ENCODE measurements at places on chromosomes 5 and 9. TPM values are rescaled to one million over a fixed set of nuclear protein-coding genes. Genes with fewer than 3 reads are reported as not detected.

GRCh38 chr5:174829511-174829864, 105.1 kb downstream of the MSX2 start:
- H3K27ac ChIP-seq = no peak overlapping the region
- no peaks in the 10 kb centered on the region for H3K4me1 ChIP-seq
- no peaks in the 10 kb centered on the region for H3K36me3 ChIP-seq
- H3K27me3 ChIP-seq = peaks cover 3% of the 10 kb centered on the region
- DNase-seq = no peak

- peaks cover 86% of the 10 kb centered on the region for H3K36me3 ChIP-seq
- no peaks in the 10 kb centered on the region for H3K27me3 ChIP-seq
- DNase-seq = no peak
- no peak overlapping the region for H3K4me3 ChIP-seq
Observed at GRCh38 chr5:148401604-148402003, 17.8 kb downstream of the FBXO38 start.

Gene PCDHB3
- not detected for total RNA-seq

GRCh38 chr9:12922224-12922866, 147.5 kb downstream of the LURAP1L start:
- H3K36me3 ChIP-seq = no peaks in the 10 kb centered on the region
- H3K4me1 ChIP-seq = no peaks in the 10 kb centered on the region
- no peak overlapping the region for H3K4me3 ChIP-seq
- DNase-seq = no peak

DNA sequence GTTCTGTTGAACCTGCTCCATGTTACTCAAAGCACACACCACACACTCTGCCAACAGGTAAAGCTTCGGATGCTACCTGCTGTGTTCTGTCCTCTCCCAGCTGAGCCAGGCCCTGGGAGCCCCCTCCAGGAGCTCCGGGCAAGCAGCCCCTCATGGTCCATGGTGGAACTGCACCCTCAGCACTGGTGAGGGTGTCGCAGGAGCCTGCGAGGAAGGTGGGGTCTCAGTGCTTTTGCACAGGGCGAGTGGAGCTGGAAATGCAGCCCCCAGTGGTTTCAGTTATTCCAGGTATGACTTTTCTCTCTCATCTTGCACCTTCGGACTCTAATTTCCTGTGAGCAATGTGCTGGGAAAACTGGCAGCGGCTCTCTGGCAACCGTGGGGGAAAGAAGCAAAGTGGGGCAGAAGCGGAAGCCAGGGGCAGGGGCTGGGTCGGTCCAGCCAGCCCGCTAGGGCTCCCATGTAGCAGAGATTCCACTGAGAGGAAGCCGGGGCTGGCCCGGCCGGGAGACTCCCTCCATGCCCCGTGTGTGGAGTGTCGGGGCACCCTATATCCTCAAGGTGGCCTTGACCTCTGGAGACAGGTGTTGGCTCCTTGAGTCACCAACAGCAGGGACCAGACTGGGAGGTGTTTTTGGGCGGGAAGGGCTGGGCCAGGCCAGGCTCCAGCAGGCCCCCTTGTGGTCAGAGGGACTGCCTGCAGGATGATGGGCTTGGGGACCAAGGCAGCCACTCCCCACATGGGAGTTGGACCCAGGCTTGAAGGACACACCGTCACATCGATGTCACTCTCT, 75.6 kb upstream of the PRSS3 start:
- peaks cover 13% of the 10 kb centered on the region for H3K27me3 ChIP-seq
- H3K27ac ChIP-seq = no peak overlapping the region
- H3K36me3 ChIP-seq = no peaks in the 10 kb centered on the region

GRCh38 chr9:91154686-91155085, 207.0 kb downstream of the AUH start:
- no peaks in the 10 kb centered on the region for H3K36me3 ChIP-seq
- H3K27ac ChIP-seq = no peak overlapping the region
- DNase-seq = no peak
- H3K4me1 ChIP-seq = peaks cover 24% of the 10 kb centered on the region
- H3K4me3 ChIP-seq = no peak overlapping the region

Gene SNX24
- total RNA-seq = 8.5 TPM

GRCh38 chr9:71814815-71815214, 46.5 kb upstream of the CEMIP2 start:
- no peaks in the 10 kb centered on the region for H3K27me3 ChIP-seq
- DNase-seq = no peak

DNA sequence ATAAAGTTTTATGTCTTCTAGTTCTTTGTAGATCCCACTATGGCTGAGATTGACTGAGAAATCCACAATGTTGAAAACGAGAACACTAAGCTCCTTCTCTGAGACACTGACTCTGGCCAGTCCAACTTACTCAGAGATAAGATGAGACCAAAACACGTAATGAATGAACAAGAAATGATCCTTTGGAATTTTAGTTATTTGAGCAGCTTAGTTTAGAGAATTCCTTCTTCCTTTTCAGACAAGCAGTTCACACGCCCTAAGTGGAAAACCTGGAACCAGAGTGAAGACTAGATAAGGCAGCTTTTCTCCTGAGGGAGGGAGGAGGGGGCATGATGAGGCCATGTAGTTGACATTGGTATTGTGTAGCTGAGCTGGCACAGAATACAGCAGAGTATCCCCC, 139.6 kb downstream of the GABRB2 start:
- H3K36me3 ChIP-seq = no peaks in the 10 kb centered on the region
- H3K4me3 ChIP-seq = no peak overlapping the region
- no peak for DNase-seq
- H3K27ac ChIP-seq = no peak overlapping the region
- H3K27me3 ChIP-seq = no peaks in the 10 kb centered on the region
- H3K4me1 ChIP-seq = no peaks in the 10 kb centered on the region

- DNase-seq = no peak
- no peak overlapping the region for H3K4me3 ChIP-seq
- no peaks in the 10 kb centered on the region for H3K36me3 ChIP-seq
- H3K4me1 ChIP-seq = peaks cover 21% of the 10 kb centered on the region
- H3K27ac ChIP-seq = no peak overlapping the region
Observed at GRCh38 chr5:8012131-8012977, 143.4 kb downstream of the MTRR start.

Gene RAD50
- 42.6 TPM for total RNA-seq

DNA sequence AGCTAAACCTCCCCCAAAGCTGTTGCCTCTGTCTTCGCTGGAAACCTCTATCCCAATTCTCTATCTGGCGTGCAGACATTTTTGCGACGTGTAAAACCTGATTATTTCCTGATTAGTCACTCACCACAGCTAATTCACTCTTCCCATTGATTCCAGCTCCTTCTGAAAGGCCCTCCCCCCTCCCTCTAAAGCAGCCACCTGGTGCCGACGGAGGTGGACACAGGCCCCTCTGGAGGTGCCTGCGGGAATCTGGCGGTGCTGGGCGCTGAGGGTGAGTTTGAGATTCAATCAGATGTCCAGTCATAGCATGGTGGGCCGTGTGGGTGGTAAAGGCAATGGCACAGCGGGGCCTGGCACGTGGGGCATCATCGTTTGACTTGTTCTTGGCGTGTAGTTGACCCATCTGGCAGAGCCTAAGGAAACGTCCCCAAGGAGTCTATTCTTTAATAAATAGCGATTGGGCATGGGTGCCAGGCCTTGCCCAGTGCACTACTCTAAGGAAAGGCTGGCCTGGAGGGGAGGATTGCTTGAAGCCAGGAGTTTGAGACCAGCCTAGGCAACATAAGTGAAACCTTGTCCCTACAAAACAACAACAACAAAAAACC, 271.1 kb upstream of the MVB12B start:
- H3K27ac ChIP-seq = no peak overlapping the region
- no peak overlapping the region for H3K4me3 ChIP-seq
- peaks cover 23% of the 10 kb centered on the region for H3K27me3 ChIP-seq
- H3K36me3 ChIP-seq = no peaks in the 10 kb centered on the region
- no peaks in the 10 kb centered on the region for H3K4me1 ChIP-seq
- no peak for DNase-seq

Gene C9
- not detected for total RNA-seq
